ENCODE measurements at places on chromosomes 3 and 15.

DNA sequence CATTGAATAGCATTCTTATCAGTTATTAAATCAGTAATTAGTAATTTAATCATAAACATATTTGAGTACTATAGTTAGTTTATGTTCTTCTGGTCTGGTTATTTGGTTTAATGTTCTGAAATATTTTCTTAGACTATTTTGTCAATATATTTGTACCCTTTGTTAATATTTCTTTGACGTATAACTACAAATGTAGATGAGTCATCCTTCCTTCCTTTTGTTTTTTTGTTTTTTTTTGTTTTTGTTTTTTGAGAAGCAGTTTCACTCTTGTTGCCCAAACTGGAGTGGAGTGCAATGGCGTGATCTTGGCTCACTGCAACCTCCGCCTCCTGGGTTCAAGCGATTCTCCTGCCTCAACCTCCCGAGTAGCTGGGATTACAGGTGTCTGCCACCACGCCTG lies 17.4 kb upstream of the EIF3J start:
- no peaks in the 10 kb centered on the region for H3K27me3 ChIP-seq
- no peak overlapping the region for H3K27ac ChIP-seq
- no peaks in the 10 kb centered on the region for H3K4me1 ChIP-seq
- DNase-seq, result no peak
- peaks cover 2% of the 10 kb centered on the region for H3K36me3 ChIP-seq

GRCh38 chr15:60590935-60591495 lies 112.1 kb upstream of the ICE2 start:
- peak overlapping the region; percentile 61 for H3K4me3 ChIP-seq
- H3K27ac ChIP-seq, result no peak overlapping the region
- no peaks in the 10 kb centered on the region for H3K27me3 ChIP-seq
- peaks cover 1% of the 10 kb centered on the region for H3K4me1 ChIP-seq
- peak; percentile 72 for DNase-seq

DNA sequence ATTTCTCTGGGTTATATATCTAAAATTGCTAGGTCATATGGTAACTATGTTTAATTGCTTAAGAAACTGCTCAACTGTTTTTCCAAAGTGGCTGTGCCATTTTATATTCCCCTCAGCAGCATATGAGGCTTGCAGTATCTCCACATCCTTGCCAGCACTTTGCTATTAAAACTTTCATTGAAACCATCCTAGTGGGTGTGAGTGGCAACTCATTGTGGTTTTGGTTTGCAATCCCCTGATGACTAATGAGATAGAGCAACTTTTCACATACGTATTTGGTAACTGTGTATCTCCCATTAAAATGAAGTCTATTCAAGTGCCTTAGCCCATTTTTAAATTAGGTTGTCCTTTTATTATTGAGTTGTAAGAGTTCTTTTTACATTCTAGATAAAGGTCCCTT lies 17.3 kb downstream of the KPNA1 start:
- no peaks in the 10 kb centered on the region for H3K4me1 ChIP-seq
- no peak overlapping the region for H3K27ac ChIP-seq
- H3K27me3 ChIP-seq, result no peaks in the 10 kb centered on the region
- no peak for DNase-seq

DNA sequence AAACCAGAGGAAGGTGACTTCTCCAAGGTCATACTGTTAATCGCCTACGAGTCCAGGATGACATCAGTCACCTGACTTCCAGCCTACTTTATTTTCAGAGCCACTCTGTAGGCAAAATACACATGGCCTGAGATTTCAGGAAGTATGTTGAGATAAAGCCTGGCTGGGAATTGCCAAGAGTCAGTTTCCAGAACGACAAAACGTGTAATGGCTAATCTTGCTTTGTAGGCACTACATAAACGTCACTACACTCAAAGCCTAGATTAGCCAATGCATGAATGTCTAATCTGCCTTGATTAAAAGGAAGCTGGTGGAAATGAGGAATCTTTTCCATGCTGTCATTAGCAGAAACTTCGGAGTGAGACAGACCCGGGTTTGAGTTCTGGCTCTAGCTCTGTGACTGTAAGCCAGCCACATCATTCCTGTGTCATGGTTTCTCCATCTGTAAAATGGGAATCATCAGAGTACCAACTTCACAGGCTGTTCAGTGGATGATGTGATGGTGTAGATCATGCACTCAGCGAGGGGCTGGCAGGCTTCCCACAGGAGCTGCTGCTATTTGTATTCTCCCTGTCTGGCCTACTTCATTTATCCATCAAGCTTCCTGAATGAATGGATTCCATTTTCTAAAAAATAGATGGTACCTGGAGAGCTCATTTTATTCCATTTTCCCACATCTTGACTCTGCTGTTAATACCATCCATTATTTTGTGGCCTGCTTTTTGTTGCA lies 241.9 kb downstream of the XXYLT1 start:
- H3K36me3 ChIP-seq, result no peaks in the 10 kb centered on the region

- H3K36me3 ChIP-seq, result no peaks in the 10 kb centered on the region
- no peak overlapping the region for H3K27ac ChIP-seq
- DNase-seq, result no peak
These were observed 166.1 kb downstream of the FRMD5 start for GRCh38 chr15:44029003-44029402.

- no peaks in the 10 kb centered on the region for H3K4me1 ChIP-seq
- DNase-seq, result no peak
- H3K36me3 ChIP-seq, result no peaks in the 10 kb centered on the region
- no peaks in the 10 kb centered on the region for H3K27me3 ChIP-seq
- H3K27ac ChIP-seq, result no peak overlapping the region
These were observed 99.9 kb upstream of the CCNL1 start for GRCh38 chr3:157259825-157260224.

DNA sequence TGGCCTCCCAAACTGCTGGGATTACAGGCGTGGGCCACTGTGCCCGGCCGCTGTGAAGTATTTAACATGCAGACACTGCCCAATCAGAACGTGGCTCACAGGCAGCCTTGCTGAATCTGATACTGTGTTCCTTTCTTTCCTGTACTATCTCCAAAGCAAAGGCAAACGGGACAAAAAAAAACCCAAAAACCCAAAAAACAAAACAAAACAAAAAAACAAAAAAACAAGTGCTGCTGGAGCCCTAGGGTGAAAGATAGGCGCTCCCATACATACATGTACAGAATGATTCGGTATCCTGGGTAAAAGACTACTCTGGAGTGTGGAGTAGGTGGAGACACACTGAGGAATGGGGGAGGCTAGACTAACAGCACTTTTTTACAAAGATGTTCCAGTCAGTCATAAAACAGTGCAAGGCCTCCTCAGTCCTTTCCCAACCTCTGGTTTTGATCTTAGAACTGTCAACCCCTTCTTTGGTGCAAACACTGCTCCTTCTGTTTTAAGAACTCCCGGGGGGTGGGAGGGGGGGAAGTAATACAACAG lies 7.7 kb upstream of the MAP1A start:
- peak; percentile 18 for DNase-seq
- peaks cover 7% of the 10 kb centered on the region for H3K4me1 ChIP-seq
- H3K4me3 ChIP-seq, result no peak overlapping the region
- no peaks in the 10 kb centered on the region for H3K27me3 ChIP-seq
- peak overlapping the region; percentile 40 for H3K27ac ChIP-seq

DNA sequence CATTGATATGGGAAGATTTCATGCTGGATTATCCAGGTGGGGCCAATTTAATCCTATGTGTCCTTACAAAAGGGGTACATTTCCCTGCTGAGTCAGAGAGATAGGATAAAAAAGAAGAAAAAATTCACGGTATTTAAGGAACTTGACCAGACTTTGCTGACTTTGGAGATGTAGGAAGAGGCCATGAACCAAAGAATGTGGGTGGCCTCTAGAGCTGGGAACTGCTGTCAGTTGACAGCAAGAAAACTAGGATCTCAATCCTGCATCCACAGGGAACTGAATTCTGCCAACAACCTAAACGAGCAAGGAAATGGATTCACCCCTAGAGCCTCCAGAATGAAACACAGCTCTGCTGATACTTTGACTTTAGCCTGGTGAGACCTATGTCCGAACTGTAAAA lies 148.1 kb upstream of the SLC24A5 start:
- H3K36me3 ChIP-seq, result no peaks in the 10 kb centered on the region
- peaks cover 4% of the 10 kb centered on the region for H3K4me1 ChIP-seq
- peak; percentile 59 for DNase-seq
- H3K4me3 ChIP-seq, result no peak overlapping the region
- no peaks in the 10 kb centered on the region for H3K27me3 ChIP-seq
- no peak overlapping the region for H3K27ac ChIP-seq

GRCh38 chr3:114194750-114195149 lies 15.9 kb upstream of the DRD3 start:
- no peaks in the 10 kb centered on the region for H3K36me3 ChIP-seq
- H3K4me1 ChIP-seq, result no peaks in the 10 kb centered on the region
- DNase-seq, result peak; percentile 57
- H3K27ac ChIP-seq, result no peak overlapping the region

- H3K27me3 ChIP-seq, result no peaks in the 10 kb centered on the region
- no peaks in the 10 kb centered on the region for H3K4me1 ChIP-seq
- no peak for DNase-seq
- H3K4me3 ChIP-seq, result no peak overlapping the region
- H3K27ac ChIP-seq, result no peak overlapping the region
These were observed 77.0 kb downstream of the NTRK3 start for GRCh38 chr15:88179562-88179961.

DNA sequence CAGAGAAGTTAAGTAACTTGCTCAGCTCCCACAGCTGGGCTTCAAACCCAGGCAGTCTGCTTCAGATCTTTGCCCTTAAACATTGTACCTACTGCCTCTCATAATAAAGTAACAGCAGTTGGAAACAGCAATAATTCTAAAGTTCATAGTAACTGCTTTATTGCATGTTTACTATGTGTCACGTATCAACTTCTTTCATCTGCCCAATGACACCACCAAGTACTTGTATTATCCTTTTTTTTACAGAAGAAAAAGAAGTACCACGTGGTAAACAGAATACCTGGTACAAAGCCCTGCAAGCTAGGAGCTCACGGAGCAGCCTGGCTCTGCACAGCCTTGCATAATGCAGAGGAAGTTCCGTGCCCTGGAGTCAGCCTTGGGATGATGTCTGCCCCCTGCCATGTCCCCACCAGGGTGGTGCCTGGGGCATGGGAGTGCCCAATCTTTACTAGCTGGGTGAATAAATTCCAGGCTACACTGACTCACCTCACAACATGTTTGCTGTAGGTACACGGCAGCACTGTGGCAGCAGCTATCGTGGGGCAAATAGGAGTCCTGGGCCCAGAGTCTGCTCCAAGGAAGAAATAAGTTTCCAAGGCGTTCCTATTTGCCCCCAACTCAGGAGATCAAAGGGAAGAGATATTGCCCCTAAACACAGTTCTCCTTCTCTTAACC lies 77.2 kb downstream of the LDHAL6B start:
- peak; percentile 57 for DNase-seq
- no peak overlapping the region for H3K4me3 ChIP-seq
- H3K4me1 ChIP-seq, result no peaks in the 10 kb centered on the region
- H3K27me3 ChIP-seq, result no peaks in the 10 kb centered on the region
- H3K36me3 ChIP-seq, result no peaks in the 10 kb centered on the region

GRCh38 chr3:17195192-17195611 lies 310.4 kb downstream of the PLCL2 start:
- peak; percentile 65 for DNase-seq
- no peaks in the 10 kb centered on the region for H3K27me3 ChIP-seq
- no peaks in the 10 kb centered on the region for H3K4me1 ChIP-seq

GRCh38 chr3:27976933-27977332 lies 254.8 kb upstream of the EOMES start:
- H3K4me1 ChIP-seq, result no peaks in the 10 kb centered on the region
- no peak for DNase-seq
- H3K27me3 ChIP-seq, result no peaks in the 10 kb centered on the region

DNA sequence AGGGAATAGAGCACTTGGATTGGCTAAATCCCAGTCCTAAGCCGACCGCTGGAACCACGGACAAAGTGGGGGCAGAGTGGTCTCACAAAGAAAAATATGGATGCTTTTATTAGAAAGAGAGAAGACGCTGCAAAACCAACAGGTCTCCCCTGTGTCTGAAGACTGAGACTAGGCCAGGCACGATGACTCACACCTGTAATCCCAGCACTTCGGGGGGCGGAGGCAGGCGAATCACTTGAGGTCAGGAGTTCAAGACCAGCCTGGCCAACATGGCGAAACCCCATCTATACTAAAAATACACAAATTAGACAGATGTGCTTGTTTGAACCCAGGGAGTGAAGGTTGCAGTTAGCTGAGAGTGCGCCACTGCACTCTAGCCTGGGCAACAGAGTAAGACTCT lies 61.8 kb downstream of the ZDHHC19 start:
- no peaks in the 10 kb centered on the region for H3K27me3 ChIP-seq
- no peaks in the 10 kb centered on the region for H3K36me3 ChIP-seq
- no peak for DNase-seq
- no peaks in the 10 kb centered on the region for H3K4me1 ChIP-seq
- H3K4me3 ChIP-seq, result no peak overlapping the region

GRCh38 chr3:149377408-149378364 lies at the start of gene TM4SF1:
Gene TM4SF1, minus strand, starts transcription at chr3:149377649. Its CDS starts 102 bp downstream, at chr3:149377547.
- peak; percentile 43 for DNase-seq
- H3K36me3 ChIP-seq, result no peaks in the 10 kb centered on the region
- no peaks in the 10 kb centered on the region for H3K27me3 ChIP-seq
- H3K27ac ChIP-seq, result no peak within 1 kb of the TSS
- no peak within 1 kb of the TSS for H3K4me3 ChIP-seq

DNA sequence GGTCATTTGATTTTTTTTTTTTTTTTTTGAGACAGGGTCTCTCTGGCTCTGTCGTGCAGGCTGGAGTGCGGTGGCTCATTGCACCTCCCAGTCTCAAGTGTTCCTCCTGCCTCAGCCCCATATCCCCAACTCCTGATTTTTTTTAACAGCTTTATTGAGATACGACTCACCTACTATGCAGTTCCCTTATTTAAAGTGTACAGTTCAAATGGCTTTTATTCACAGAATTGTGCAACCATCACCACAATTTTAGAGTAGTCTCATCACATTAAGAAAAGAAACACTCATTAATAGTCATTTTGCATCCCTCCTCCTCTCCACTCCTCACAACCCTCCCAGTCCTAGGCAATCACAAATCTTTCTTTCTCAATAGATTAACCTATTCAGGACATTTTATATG lies 1.9 kb upstream of the TRA2B start:
- H3K27me3 ChIP-seq, result no peaks in the 10 kb centered on the region
- no peaks in the 10 kb centered on the region for H3K4me1 ChIP-seq
- DNase-seq, result no peak
- H3K36me3 ChIP-seq, result no peaks in the 10 kb centered on the region
- H3K27ac ChIP-seq, result no peak overlapping the region

DNA sequence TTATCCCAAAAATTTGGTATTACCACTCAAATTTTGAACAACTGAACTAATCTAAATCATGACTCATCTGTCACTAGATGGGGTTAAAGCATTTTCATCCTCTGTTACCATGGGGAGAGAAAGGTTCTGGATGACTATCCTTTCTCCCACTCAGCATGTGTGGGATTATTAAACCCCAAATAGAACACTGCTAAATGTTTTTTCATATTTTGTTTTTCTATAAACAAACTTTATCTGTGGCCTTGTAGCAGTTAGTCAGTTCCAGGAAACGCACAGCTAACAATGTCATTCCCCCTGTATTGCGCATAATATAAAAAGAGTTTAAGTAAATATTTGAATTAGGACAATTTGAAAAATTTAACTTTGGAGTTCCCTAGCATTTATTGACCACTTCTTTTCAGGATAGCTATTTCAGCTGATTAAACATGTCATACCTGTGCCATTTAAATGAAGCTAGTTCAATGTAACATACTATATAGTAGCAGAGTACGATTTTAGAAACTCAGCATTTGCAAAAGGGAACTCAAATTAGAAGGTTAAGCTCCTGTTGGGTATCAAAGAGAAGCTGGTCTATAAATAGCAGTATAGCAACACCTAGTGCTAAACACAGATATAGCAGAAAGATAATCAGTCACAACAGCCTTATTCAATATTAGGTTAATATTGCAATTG lies 9.2 kb upstream of the TMEM212 start:
- H3K4me1 ChIP-seq, result no peaks in the 10 kb centered on the region
- H3K27me3 ChIP-seq, result no peaks in the 10 kb centered on the region
- no peak overlapping the region for H3K27ac ChIP-seq

Data from mesendoderm (in vitro differentiated cells).